Thoracic aorta (tissue), 2 donors: ENCODE measurements at places on chromosomes 3 and 15. TPM values are rescaled to one million over a fixed set of nuclear protein-coding genes. Genes with fewer than 3 reads are reported as not detected.

DNA sequence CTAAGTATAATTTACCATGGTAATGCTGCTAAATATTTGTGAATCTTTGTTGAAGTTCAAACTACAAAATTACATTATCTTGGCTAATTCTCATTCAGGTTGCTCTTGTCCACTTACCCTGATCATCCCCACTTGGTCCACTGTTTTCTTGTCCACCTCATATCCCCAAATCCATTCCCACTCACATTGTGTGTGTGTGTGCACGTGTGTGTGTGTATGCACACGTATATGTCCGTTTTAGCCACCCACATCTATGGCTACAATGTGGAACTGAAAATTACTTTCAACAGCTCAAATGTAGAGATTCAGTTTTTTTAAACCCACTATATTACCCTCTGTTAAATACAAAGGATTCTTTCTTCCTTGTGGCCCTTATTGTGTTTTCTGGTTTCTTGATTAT is 15.2 kb upstream of the MEIS2 start:
- no peaks in the 10 kb centered on the region for H3K27me3 ChIP-seq
- no peaks in the 10 kb centered on the region for H3K36me3 ChIP-seq
- H3K4me1 ChIP-seq = peaks cover 5% of the 10 kb centered on the region
- H3K27ac ChIP-seq = no peak overlapping the region
- H3K4me3 ChIP-seq = no peak overlapping the region

DNA sequence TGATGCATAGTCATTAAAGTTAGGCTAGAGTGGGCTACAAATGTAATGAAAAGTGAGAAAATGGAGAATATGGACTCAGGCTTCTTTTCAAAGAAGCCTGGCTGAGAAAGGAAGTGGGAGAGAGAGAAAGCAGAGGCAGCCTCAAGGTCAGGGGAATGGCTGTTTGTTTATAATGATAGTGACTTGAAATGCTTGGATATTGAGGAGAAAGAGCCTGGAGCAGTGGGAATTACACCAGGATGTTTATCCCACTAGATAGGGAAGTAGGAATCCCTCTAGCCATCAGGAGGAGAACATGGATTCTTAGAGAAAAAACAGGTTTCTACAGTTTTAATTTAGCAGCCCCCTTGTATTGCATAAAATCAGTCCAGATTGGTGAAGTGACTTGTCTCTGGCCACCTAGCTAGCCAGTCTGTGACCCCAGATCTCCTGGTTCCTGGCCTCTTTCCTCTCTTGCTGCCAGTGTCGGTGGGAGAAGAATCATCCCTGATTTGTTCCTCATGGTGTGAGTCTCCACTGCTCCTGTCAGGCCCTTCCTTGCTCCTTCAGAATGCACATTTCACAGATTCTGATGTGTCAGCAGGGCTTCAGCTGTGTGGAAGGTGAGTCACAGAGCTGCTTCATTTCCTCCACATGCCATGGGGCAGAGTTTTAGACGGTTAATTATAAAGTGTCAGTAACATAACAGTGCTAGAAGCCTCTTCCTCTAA is 32.9 kb downstream of the SEMA6D start:
- H3K27ac ChIP-seq = no peak overlapping the region
- H3K4me1 ChIP-seq = no peaks in the 10 kb centered on the region
- no peaks in the 10 kb centered on the region for H3K36me3 ChIP-seq
- no peak for DNase-seq
- no peaks in the 10 kb centered on the region for H3K27me3 ChIP-seq
- no peak overlapping the region for H3K4me3 ChIP-seq

DNA sequence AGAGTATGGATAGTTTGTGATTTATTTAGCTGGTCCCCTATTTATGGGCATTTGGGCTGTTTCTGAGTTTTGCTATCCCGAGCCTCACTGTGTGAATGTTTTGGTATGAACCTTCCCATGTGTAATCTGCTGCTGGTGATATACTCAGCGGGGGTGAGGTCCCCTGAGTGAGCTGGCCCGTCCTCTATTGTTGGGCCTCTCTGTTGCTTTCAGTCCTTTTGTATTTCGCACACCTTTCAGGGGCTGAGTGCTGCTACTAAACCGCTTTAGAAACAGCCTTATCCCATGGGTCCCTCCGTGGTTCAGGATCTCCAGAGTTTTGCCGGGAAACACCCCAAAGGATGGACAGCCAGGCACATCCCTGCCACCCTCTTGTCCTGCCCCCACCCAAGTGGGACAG is 94.5 kb downstream of the WNT7A start:
- H3K4me1 ChIP-seq = no peaks in the 10 kb centered on the region
- no peaks in the 10 kb centered on the region for H3K27me3 ChIP-seq
- H3K4me3 ChIP-seq = no peak overlapping the region

- H3K27me3 ChIP-seq = no peaks in the 10 kb centered on the region
- no peak for DNase-seq
- no peak overlapping the region for H3K27ac ChIP-seq
- no peaks in the 10 kb centered on the region for H3K4me1 ChIP-seq
- no peaks in the 10 kb centered on the region for H3K36me3 ChIP-seq
- H3K4me3 ChIP-seq = no peak overlapping the region
These were observed 9.9 kb downstream of the ZBED2 start for GRCh38 chr3:111585217-111585616.

GRCh38 chr3:3589715-3590130 is 209.5 kb upstream of the LRRN1 start:
- no peak for DNase-seq
- H3K27ac ChIP-seq = no peak overlapping the region
- no peaks in the 10 kb centered on the region for H3K36me3 ChIP-seq
- H3K4me1 ChIP-seq = peaks cover 6% of the 10 kb centered on the region
- no peaks in the 10 kb centered on the region for H3K27me3 ChIP-seq

DNA sequence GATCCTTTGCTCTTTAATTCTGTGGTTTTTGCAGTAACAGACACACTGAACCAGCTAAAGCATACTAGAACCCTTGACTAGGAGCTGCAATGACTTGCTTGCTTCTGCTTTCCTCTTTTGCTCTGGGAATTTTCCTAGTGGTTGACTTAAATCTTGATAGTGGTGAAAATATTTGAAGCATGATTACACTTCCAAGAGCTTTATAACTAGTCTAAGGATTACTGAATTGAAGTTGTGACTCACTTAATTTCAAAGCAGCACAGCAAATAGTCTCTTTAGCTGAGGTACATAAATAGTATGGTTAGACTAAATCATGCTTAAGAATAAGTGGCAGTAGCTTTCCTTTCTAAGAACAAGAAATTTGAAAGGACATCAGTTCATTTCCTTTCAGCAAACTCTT is 513.5 kb upstream of the GBE1 start:
- no peaks in the 10 kb centered on the region for H3K27me3 ChIP-seq
- H3K4me3 ChIP-seq = no peak overlapping the region
- DNase-seq = no peak
- no peaks in the 10 kb centered on the region for H3K4me1 ChIP-seq
- no peaks in the 10 kb centered on the region for H3K36me3 ChIP-seq

- no peaks in the 10 kb centered on the region for H3K27me3 ChIP-seq
- H3K36me3 ChIP-seq = no peaks in the 10 kb centered on the region
- no peak overlapping the region for H3K4me3 ChIP-seq
- no peak for DNase-seq
These were observed 267.9 kb upstream of the THBS1 start for GRCh38 chr15:39312984-39313383.

GRCh38 chr3:30188713-30189112 is 417.7 kb upstream of the TGFBR2 start:
- H3K36me3 ChIP-seq = no peaks in the 10 kb centered on the region
- H3K27ac ChIP-seq = no peak overlapping the region
- DNase-seq = no peak
- H3K27me3 ChIP-seq = no peaks in the 10 kb centered on the region
- H3K4me1 ChIP-seq = no peaks in the 10 kb centered on the region
- no peak overlapping the region for H3K4me3 ChIP-seq

DNA sequence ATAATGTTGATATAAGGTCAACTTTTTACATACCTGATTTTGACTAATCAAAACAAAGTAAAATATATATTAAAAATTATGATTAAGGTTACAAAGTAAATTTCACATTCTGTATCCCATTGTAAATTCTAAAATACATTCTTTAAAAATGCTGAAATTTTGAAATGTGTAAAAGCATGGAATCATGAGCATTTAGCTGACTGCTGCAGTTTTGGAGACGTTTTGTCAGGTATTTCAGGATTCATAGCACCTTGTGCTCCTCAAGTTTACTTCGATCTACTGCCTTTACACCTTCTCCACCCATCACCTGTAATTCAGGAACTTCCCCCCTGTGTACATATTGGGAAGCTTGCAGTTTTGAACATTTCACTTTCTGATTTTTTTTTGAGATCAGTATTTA is 71.0 kb downstream of the ARHGEF26 start:
- H3K27me3 ChIP-seq = no peaks in the 10 kb centered on the region
- no peak for DNase-seq
- no peak overlapping the region for H3K4me3 ChIP-seq
- H3K36me3 ChIP-seq = peaks cover 14% of the 10 kb centered on the region

- no peak overlapping the region for H3K27ac ChIP-seq
- H3K27me3 ChIP-seq = no peaks in the 10 kb centered on the region
- no peak for DNase-seq
- no peak overlapping the region for H3K4me3 ChIP-seq
These were observed 225.0 kb downstream of the EPHA3 start for GRCh38 chr3:89332386-89332785.

DNA sequence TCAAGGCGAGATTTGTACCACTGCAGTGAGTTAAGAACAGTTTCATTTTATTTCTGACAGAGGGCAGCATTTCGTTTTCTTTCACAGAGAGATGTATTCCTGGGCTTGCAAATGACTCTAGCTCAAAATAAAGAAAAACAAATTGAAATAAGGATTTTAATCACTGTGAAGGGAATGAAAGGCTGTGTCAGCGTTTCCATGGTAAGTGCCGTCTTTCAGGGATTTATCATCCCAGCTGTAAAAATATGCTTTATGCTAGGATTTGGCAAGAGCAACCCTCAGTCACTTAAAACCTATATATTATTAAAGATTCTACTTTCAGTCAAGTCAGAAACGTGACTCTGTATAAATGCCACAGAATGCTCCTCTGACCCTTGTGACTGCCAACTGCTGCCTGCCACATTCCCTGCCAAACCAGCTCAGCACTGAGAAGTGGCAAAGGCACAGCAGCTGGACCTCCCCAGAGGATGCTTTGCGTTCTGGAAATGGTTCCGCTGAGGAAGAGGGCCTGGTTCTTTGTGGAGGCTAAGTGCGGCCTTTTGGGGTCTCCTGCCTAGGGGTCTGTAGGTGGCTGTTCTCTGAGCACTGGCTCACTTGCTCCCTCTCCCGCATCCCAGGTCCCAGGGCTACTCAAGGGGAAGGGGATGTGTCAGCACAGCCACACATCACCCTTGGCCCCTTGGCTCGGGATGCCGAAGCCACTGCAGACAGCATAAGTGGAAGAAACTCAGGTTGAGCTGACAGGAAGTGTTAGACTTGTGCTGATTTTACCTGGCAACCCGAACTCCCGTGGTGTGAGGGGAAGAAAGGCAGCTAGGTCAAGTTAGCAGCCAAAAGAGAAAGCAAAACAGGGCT is 56.6 kb upstream of the POMGNT2 start:
- H3K27ac ChIP-seq = no peak overlapping the region
- no peak for DNase-seq
- H3K27me3 ChIP-seq = no peaks in the 10 kb centered on the region
- H3K36me3 ChIP-seq = no peaks in the 10 kb centered on the region
- H3K4me3 ChIP-seq = no peak overlapping the region
- peaks cover 5% of the 10 kb centered on the region for H3K4me1 ChIP-seq

- no peak for DNase-seq
- H3K27me3 ChIP-seq = no peaks in the 10 kb centered on the region
- H3K27ac ChIP-seq = no peak overlapping the region
- no peak overlapping the region for H3K4me3 ChIP-seq
These were observed 39.6 kb downstream of the HGD start for GRCh38 chr3:120642368-120642948.

Gene SERPINI2
- total RNA-seq = not detected

Gene GDPGP1
- total RNA-seq = 5.0 TPM

Gene RASGRP1
- 1.6 TPM for total RNA-seq

Gene HHLA2
- total RNA-seq = not detected
